Mesothelial cell of epicardium (in vitro differentiated cells): ENCODE measurements at places on chromosomes 2 and 18. TPM values are rescaled to one million over a fixed set of nuclear protein-coding genes. Genes with fewer than 3 reads are reported as not detected.

DNA sequence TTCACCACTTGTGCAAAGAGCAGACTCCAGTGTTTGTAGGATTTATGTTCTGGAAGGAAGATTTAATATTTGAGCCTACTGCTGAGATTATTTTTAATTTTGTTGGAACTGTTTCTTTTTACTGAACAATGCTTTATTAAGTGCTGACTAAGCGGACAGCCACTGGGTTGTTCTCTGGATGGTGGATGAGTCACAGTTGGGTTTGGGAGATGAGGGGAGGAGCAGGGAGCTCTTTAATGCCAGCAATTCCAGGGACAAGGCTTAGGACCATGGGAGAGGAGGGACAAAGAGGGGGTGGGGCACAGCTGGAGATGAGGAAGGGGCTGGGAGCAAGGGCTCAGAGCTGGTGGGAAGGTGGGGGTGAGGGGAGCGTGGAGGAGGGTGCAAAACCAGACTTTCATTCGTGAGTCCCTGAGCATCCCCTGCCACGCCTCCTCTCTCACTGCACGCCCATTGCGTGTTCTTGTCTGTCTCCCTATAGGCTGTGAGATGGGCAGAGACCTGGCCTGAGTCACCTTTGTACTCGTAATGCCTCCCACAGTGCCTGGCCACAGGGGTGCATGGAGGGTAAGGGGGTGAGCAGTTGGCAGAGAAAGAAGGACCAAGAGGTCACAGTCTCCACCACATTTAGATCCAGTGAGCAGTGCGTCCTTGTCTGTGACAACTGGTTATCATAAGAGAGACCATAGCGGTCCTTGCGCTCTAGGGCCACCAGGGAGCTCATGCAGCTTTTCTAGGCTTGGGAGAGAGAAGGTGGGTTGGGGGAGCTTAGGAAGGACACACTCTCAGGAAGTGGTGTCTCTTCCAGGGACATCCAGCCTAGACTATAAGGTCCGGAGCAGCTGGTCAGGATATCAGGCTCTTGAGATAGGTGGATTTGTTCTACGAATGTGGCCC is 18.4 kb downstream of the SLC4A3 start:
- no peak for DNase-seq

Gene SLC5A7
- 0.11 TPM in 1 of 3 replicates, not detected in the others for total RNA-seq

DNA sequence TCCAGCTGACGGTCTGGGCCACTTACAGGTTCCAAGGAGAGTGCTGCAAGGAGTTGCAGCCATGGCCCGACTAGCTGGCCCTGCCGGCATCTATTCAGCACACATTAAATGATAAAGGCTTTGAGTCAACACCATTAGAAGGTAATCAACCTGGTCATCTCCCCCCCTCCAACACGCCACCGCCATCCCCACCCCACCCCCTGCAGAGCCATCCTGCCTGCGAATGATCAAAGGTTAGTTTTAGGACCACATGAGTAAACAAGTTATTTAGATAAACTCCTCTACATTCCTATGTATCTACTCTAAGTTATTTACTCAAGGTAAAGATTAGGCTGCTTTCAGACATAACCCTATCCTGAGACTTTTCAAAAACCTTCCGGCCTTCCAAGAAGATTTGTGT is 349.3 kb upstream of the SLC39A10 start:
- DNase-seq = no peak

DNA sequence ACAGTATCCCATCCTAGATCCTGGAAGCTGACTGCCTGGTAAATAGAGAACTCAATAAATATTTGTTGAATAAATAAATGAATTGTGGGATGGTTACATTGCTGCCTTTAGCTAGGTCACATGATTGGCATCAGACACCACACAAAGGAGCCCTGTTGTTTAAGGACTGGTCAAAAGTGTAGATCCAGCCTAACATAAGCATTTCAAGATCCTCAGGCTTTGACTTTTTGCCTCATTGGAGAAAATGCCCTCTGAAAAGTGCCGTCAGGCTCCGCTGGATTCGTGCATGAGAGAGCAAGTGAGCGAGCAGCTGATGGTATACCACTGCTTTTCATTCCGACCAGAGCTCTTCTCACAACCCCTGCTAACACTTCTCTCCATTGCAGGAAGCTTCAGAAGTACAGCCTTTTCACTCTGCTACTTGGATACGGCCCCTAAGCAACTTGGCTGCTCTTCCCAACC is 1.3 kb upstream of the ZNF24 start:
- no peak for DNase-seq

GRCh38 chr2:196293751-196294515 is 122.6 kb upstream of the STK17B start:
- DNase-seq = no peak

Gene GPAT2
- not detected in 3 replicates for total RNA-seq

- no peak for DNase-seq
Measured at GRCh38 chr2:10439971-10440370, 8.2 kb downstream of the ODC1 start.

Gene CYRIA
- total RNA-seq = 3.9 to 4.5 TPM (median 4.0 TPM) in 3 replicates

- no peak for DNase-seq
Measured at GRCh38 chr18:48997985-48998831, 47.4 kb upstream of the SMAD7 start.

DNA sequence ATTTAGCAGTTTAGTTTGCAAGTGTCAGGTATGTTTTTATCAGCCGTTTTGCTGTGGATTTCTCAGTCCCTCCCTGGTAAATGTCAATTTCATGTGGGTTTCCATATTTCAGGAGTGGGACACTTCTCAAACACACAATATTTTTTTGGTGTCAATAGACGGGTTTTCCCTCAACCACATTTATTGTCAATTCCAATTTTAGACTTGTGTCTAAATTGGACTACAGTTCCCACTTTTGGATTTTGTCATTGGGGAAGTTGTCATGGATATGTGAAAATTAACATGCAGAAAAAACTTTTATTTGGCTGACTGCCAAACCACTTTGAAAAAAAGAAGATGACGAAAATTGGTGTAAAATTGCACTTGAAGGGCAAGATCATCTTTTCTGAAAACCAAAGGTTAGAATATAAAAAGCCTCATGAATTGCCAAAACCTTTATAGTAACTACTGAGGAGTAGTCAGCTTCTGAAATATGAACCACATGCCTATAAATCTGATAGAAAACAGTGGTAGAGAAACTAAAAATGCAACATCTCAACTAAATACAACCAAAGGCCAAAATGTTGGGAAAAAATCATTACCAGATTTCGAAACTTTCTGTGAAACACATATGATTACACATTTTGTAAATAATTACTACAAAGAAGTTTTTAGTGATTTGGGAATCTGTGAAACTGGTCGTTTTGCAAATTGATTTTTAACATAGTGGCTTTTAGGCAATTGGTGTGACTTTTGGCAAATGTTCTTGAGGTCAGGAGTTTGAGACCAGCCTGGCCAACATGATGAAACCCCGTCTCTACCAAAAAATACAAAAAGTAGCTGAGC is 106.4 kb downstream of the BCL2L11 start:
- DNase-seq = no peak

DNA sequence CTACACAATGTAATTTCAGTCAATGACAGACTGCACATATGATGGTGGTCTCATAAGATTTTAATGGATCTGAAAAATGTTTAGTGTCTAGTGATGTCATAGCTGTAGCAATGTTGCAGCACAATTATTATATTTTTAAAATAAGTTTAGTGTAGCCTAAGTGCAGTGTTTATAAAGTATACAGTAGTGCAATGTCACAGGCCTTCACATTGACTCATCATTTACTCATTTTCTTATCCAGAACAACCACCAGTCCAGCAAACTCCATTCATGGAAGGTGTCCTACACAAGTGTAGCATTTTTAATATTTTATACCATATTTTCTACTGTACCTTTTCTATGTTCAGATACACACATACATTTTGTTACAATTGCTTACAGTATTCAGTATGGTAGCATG is 663.1 kb downstream of the ERBB4 start:
- no peak for DNase-seq

DNA sequence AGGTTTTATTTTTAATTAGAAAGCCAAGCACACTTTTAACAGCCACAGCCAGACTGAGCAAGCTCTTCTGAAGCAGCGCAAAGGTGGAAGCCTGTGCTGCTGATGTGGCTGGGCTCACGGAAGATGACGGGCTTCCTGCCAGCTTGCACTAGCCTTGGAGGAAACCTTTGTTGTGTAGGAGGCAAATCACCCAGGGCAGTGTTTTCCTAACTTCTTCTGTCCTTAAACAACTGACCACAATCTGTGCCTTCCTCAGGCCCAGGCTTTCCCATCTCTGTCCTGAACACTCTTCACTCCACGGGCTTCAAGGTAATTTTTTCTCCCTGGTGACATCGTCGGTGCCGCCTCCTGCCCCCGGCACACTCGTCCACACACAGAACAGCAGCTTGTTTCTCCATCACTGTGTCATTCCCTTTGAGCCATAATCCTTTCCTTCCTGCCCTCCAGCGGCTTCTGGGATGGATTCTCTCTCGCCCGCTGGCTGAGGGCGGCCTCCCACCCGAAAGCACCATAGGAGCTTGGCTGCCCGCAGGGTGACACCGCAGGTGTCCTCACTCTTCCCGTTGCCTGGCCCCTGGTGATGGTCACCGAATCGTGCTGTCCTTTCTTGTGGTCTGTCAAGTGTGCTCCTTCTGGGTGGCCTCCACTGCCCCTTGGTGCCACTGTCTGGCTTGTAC is 31.1 kb upstream of the INHBB start:
- no peak for DNase-seq

GRCh38 chr2:151930042-151930441 is 101.8 kb upstream of the ARL5A start:
- DNase-seq = no peak

DNA sequence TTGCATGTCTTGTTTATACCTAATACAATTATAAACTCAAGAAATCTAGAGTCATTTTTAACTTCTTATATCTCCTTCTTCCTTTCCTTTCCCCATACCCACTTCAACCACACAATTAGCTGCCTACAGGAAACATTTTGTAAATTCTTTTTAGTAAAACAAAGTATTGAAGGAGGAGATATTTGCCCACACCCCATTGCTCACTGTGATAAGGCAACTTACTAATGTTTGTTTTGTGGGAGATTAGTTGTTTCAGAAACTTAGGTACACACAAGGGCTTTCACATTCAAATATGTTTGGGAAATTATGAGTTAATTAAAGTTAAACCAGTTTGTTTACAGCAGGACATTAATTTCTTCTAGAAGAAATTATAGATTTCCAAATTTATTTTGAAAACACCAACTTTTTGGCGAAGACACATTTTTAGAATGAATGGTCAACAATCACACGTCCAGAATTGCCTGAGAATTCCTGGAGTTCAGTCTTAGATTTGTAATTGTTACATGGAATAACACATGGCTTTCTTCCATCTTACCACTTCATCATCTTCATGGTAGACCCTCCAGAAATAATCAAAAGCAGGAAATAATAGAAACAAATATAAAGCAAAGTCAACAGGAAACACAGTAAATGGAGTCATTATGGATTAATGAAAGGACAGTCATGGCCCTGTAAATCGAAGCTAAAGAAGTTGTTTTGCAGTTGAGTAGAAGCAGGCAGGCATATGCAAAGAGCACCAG is 62.5 kb upstream of the RAB27B start:
- no peak for DNase-seq

Gene PPP3R1
- total RNA-seq = 58.2 to 64.6 TPM (median 62.8 TPM) in 3 replicates

DNA sequence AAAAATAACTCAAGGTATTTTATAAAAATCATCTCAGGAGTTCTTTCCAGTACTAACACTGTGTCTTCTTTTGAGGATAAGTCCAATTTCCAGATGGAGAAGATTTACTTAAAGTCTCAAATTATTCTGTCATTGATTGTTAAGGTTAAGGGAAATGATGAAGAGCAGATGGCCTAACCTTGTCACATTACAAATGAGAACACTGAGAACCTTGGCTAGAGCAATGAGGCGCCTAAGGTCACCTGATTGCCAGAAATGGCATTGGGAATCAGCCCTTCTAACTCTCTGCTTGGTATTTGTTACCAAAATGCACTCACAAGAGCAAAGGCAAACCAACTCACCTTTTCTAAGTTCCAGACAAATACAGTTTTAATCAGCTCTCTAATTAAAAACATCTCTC is 835.1 kb downstream of the RNF144A start:
- no peak for DNase-seq

Gene PAIP2B
- 10.3 to 11.3 TPM (median 10.8 TPM) in 3 replicates for total RNA-seq

Gene ANKRD62
- total RNA-seq = not detected in 3 replicates

Gene MATN3
- 1.6 to 2.7 TPM (median 2.1 TPM) in 3 replicates for total RNA-seq

DNA sequence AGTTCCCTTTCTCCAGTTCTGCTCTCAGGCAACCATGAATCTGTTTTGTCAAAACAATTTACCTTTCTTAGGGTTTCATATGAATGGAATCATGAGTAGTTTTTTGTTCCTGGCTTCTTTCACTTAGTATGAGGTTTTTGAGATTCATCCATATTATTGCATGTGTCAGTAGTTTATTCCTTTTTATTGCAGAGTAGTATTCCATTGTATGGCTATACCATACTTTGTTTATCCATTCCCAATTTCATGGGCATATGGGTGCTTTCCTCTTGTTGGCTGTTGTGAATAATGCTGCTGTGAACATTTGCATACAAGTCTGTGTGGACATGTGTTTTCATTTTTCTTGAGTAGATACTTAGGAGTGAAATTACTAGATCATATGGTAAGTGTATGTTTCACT is 46.0 kb downstream of the SANBR start:
- DNase-seq = no peak

DNA sequence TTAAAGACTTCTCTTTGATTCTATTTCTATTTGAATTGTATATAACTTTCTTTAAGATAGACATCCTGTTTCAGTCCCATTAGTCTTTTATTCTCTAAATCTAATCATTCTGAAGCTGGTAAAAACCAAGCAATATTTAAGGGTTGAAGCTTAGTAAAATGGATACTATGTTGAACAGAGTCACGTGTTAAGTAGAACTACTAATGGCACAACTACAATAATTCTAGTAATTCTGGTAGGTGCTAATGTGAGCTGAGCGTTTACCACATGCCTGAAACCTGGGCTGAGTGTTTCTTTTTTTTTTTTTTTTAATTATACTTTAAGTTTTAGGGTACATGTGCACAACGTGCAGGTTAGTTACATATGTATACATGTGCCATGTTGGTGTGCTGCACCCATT is 8.9 kb upstream of the AFF3 start:
- no peak for DNase-seq

Gene UGT1A5
- not detected in 3 replicates for total RNA-seq

GRCh38 chr2:157628477-157629415 is at the start of gene ACVR1C:
Gene ACVR1C (minus strand): TSS chr2:157628864. CDS start chr2:157628644, 220 bp downstream.
- DNase-seq = peak; percentile 39

Gene CDC42EP3
- 48.7 to 53.8 TPM (median 48.9 TPM) in 3 replicates for total RNA-seq
